IMR-90 (cell line): ENCODE measurements at places on chromosomes 6 and 20. TPM values are rescaled to one million over a fixed set of nuclear protein-coding genes. Genes with fewer than 3 reads are reported as not detected.

DNA sequence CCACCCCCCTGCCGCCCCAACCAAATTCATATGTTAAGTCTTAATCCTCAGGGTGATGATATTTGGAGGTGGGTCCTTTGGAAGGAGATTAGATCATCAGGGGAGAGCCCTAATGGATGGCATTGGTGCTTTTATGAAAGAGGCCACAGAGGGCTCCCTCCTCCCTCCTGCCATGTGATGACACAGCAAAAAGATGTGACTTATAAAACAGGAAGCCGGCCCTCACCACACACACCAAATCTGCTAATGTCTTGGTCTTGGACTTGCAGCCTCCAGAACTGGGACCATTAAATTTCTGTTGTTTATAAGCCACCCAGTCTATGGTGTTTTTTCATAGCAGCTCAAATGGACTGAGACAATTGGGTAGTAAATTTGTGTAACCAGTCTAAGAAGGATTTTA is 176.3 kb downstream of the ADGRG6 start:
- peak; percentile 41 for DNase-seq
- H3K4me3 ChIP-seq: no peak overlapping the region
- no peaks in the 10 kb centered on the region for H3K36me3 ChIP-seq
- H3K4me1 ChIP-seq: no peaks in the 10 kb centered on the region; the same call in 1 of the 2 replicates
- no peak overlapping the region for H3K27ac ChIP-seq

DNA sequence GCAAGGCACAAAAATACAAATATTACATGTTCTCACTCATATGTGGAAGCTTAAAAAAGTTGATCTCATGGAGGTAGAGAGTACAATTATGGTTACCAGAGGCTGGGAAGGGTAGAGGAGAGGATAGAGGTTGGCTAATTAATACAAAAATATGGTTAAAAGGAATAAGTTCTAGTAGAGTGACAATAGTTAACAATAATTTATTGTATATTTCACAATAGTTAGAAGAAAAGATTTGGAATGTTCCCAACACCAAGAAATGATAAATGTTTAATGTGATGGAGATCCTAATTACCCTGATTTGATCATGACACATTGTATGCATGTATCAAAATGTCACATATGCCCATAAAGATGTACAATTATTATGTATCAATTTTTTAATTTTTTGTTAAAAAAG is 1.8 kb downstream of the ALDH8A1 start:
- no peak overlapping the region for H3K4me3 ChIP-seq
- H3K36me3 ChIP-seq: no peaks in the 10 kb centered on the region
- no peak for DNase-seq
- no peaks in the 10 kb centered on the region for H3K4me1 ChIP-seq
- H3K27ac ChIP-seq: no peak overlapping the region

DNA sequence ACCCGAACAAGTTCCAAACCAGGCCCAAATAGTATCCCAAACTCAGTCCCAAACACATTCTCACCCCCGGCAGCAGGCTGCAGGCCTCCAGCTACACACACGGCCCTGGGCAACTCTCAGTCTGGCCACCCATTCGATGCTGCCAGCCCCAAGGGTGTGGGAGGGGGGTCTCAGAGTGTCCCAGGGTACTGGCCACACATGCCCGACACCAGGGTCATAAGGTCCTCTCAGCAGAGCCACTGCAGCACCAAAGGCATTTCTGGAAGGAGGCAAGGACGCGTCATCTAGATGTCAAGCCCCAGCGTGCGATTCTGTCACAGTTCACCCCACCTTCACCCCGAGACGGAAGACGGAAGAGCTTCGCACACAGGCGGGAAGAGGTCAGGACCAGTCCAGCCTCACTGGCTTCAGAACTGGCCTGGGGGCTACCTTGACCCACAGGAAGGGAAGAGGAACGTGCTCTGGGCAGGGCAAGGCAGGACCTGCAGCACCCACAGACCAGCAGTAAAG is 9.5 kb downstream of the MYL9 start:
- H3K36me3 ChIP-seq: peaks cover 37% of the 10 kb centered on the region
- DNase-seq: peak; percentile 17
- H3K4me1 ChIP-seq: no peaks in the 10 kb centered on the region
- no peak overlapping the region for H3K4me3 ChIP-seq
- no peak overlapping the region for H3K27ac ChIP-seq

GRCh38 chr6:154606457-154606856 is 96.0 kb upstream of the CNKSR3 start:
- H3K27me3 ChIP-seq: no peaks in the 10 kb centered on the region
- H3K36me3 ChIP-seq: no peaks in the 10 kb centered on the region
- H3K27ac ChIP-seq: no peak overlapping the region
- no peak for DNase-seq
- no peaks in the 10 kb centered on the region; the same call in 1 of the 2 replicates for H3K4me1 ChIP-seq
- H3K4me3 ChIP-seq: no peak overlapping the region

- H3K27ac ChIP-seq: no peak overlapping the region
- no peak overlapping the region for H3K4me3 ChIP-seq
- no peak for DNase-seq
- H3K36me3 ChIP-seq: peaks cover 1% of the 10 kb centered on the region
These were observed 133.9 kb downstream of the UTRN start for GRCh38 chr6:144418959-144419545.

DNA sequence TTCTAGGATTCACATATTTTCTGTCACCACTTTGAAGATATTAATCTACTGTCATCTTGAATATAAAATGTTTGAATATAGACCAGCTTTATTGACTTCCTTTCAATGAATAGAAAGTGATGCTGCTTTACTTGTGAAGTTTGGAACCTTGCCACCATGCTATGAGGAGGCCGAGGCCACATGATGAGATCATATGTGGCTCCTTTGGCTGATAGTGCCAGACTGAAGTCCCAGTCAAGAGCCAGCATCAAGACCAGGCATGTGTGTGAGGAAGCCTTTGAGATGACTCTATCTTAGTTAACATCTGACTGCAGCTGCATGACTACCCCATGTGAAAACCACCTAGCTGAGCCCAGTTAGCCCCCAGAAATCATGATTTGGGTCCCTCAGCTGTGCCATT is 169.5 kb downstream of the OTOR start:
- peaks cover 5% of the 10 kb centered on the region; the same call in 1 of the 2 replicates for H3K4me1 ChIP-seq
- H3K27ac ChIP-seq: no peak overlapping the region
- peak; percentile 18 for DNase-seq
- no peak overlapping the region for H3K4me3 ChIP-seq
- no peaks in the 10 kb centered on the region for H3K36me3 ChIP-seq

GRCh38 chr20:33290852-33291251 is 7.8 kb downstream of the BPIFB1 start:
- no peaks in the 10 kb centered on the region for H3K36me3 ChIP-seq
- H3K27me3 ChIP-seq: peaks cover 22% of the 10 kb centered on the region
- H3K4me1 ChIP-seq: no peaks in the 10 kb centered on the region
- H3K27ac ChIP-seq: no peak overlapping the region
- no peak for DNase-seq

- no peaks in the 10 kb centered on the region for H3K27me3 ChIP-seq
- H3K36me3 ChIP-seq: no peaks in the 10 kb centered on the region
- DNase-seq: no peak
- H3K27ac ChIP-seq: no peak overlapping the region
- no peak overlapping the region for H3K4me3 ChIP-seq
These were observed 592.0 kb upstream of the ADGRB3 start for GRCh38 chr6:68043122-68043398.

- no peak for DNase-seq
- H3K27me3 ChIP-seq: peaks cover 7% of the 10 kb centered on the region
- no peak overlapping the region for H3K4me3 ChIP-seq
- H3K36me3 ChIP-seq: no peaks in the 10 kb centered on the region
These were observed 6.7 kb upstream of the GJA10 start for GRCh38 chr6:89887452-89888137.

DNA sequence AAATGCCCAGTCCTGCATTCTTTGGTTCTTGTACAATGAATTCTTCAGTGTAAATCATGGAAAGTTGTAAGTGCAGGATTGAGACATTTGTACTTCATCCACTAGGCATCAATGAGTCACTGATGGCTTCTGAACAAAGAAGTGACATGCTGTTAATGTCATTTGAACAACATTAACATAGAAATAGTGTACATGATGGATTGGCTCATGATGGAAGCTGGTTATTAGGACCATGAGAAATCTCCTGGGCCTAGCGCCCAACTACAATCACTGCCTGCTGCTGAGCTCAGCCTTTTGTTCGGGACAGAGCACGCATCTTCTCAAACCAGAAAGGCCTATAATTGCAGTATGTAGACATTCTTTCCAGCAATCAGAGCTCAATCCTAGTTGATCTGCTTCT is 316.8 kb upstream of the TSHZ2 start:
- no peak for DNase-seq
- H3K4me1 ChIP-seq: no peaks in the 10 kb centered on the region
- no peak overlapping the region for H3K27ac ChIP-seq
- no peaks in the 10 kb centered on the region for H3K36me3 ChIP-seq
- no peak overlapping the region for H3K4me3 ChIP-seq

- no peaks in the 10 kb centered on the region for H3K4me1 ChIP-seq
- H3K4me3 ChIP-seq: no peak overlapping the region
- no peak overlapping the region for H3K27ac ChIP-seq
- H3K36me3 ChIP-seq: no peaks in the 10 kb centered on the region; the same call in 1 of the 2 replicates
These were observed 36.0 kb downstream of the AFG1L start for GRCh38 chr6:108330806-108331205.

DNA sequence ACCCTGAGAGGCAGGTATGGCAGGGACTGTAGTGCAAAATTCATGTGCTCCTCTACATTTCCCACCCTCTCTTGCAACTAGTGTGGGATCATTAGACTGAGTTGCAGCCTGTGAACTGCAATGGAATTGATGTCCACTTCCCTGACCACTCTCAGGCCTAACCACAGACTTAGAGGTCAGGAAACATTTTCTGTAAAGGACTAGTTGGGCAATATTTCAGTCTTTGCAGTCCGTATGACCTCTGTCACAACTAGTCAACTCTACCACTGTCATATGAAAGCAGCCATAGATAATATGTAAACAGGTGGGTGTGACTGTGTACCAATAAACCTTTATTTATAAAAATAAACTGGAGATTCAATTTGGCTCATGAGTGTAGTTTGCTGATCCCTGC is 134.4 kb upstream of the TOP1 start:
- DNase-seq: no peak
- no peak overlapping the region for H3K4me3 ChIP-seq
- no peaks in the 10 kb centered on the region for H3K4me1 ChIP-seq
- no peaks in the 10 kb centered on the region for H3K27me3 ChIP-seq
- H3K36me3 ChIP-seq: no peaks in the 10 kb centered on the region

- H3K36me3 ChIP-seq: no peaks in the 10 kb centered on the region
- peak; percentile 42 for DNase-seq
- H3K27ac ChIP-seq: no peak overlapping the region
- no peaks in the 10 kb centered on the region for H3K27me3 ChIP-seq
- peaks cover 2% of the 10 kb centered on the region; the same call in 1 of the 2 replicates for H3K4me1 ChIP-seq
These were observed 232.9 kb downstream of the SAMD5 start for GRCh38 chr6:147741389-147741788.

DNA sequence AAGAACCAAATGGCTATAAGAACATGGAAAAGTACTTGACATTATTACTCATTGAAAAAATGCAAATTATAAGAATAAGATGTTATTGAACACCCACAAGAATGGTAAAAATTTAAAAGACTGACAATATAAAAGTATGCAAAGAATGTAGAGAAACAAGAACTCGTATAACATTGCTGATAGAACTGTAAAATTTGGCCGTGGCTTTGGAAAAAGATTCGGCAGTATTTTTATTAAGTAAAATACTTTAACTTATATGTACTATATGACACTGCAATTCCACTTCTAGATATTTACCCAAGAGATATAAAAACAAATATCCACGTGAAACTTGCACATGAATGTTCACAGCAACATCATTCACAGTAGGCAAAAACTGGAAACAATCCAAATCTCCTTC is 239.2 kb downstream of the TPBG start:
- peaks cover 1% of the 10 kb centered on the region; the same call in 1 of the 2 replicates for H3K27me3 ChIP-seq
- H3K4me1 ChIP-seq: no peaks in the 10 kb centered on the region

DNA sequence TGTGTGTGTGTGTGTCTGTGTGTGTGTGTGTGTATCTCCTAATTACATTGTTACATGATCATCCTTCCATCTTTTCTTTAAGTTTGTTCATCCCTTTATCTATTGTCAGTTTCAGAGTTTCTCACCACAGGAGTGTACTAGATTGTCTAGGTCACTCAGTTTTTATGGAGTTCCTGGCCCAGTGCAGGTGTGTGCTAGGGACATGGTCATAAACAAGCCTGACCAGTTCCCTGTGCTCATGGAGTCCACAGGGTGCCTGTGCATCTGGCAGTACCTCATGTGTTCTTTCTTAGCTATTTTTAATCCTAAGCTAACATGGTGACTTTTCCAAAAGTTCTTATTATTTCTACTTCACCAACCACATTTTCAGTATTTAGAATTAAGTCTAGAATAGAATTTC is 43.9 kb downstream of the PHACTR2 start:
- no peak for DNase-seq
- H3K36me3 ChIP-seq: peaks cover 17% of the 10 kb centered on the region
- no peak overlapping the region for H3K27ac ChIP-seq

- H3K4me3 ChIP-seq: no peak overlapping the region
- DNase-seq: no peak
- H3K36me3 ChIP-seq: peaks cover 43% of the 10 kb centered on the region
These were observed 17.1 kb downstream of the MYLIP start for GRCh38 chr6:16146028-16146427.

DNA sequence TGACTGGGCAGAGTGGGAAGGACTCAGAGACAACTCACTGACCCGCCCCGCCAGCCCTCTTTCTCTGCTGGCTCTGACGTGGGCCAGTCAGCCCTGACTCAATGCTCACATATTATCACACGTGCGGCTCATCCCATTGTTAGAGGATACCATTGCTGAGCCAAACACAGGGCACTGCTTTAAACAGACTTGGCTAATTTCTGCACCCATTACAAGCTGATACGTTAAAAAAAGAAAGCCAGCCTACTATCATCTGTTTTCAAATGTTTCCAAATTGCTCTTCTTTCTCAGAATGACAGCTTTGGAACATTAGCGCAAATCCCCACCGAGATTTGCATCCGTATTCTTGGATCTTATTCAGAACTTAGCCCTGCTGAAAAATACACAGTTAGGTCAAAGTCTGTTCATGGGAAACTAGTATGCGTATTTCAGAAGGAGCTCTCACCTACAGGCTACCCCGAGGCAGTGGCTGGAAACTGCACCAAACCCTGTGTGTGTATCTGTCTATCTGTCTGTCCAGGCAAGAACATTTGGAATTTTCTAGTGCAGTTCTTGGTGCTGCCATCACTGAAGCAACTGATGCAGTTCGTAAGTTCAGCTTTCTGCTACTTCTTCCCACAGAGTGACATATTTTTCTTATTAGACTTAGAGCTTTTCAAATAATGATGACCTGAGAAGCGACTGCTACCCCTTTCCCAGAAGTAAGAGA is 32.8 kb downstream of the RAMACL start:
- H3K36me3 ChIP-seq: peaks cover 5% of the 10 kb centered on the region; the same call in 1 of the 2 replicates
- no peak overlapping the region for H3K4me3 ChIP-seq
- no peak overlapping the region for H3K27ac ChIP-seq

GRCh38 chr6:92810913-92811312 is 608.4 kb downstream of the EPHA7 start:
- H3K36me3 ChIP-seq: no peaks in the 10 kb centered on the region
- H3K27ac ChIP-seq: no peak overlapping the region
- H3K4me3 ChIP-seq: no peak overlapping the region
- H3K27me3 ChIP-seq: no peaks in the 10 kb centered on the region

GRCh38 chr6:39040080-39040673 is 8.4 kb upstream of the GLP1R start:
- no peak overlapping the region for H3K4me3 ChIP-seq
- no peaks in the 10 kb centered on the region for H3K36me3 ChIP-seq
- no peaks in the 10 kb centered on the region for H3K4me1 ChIP-seq
- H3K27me3 ChIP-seq: peaks cover 6% of the 10 kb centered on the region

FAM209A gene
- 0.18 TPM in 1 of 2 replicates, not detected in the other for total RNA-seq

SLC35F1 gene
- not detected in 2 replicates for total RNA-seq

PPP1R11 gene
- 15.6 and 16.7 TPM in 2 replicates for total RNA-seq

DCDC2 gene
- total RNA-seq: not detected in 2 replicates

PPIL6 gene
- total RNA-seq: 0.18 and 1.4 TPM in 2 replicates

ADGRF1 gene
- total RNA-seq: not detected in 2 replicates

TBXT gene
- not detected in 2 replicates for total RNA-seq

PBOV1 gene
- not detected in 2 replicates for total RNA-seq

DEFB124 gene
- not detected in 2 replicates for total RNA-seq

COL20A1 gene
- total RNA-seq: not detected in 2 replicates

RIN2 gene
- total RNA-seq: 61.4 and 72.2 TPM in 2 replicates
